Caco-2 (cell line): ENCODE measurements at places on chromosomes 5 and 9.

DNA sequence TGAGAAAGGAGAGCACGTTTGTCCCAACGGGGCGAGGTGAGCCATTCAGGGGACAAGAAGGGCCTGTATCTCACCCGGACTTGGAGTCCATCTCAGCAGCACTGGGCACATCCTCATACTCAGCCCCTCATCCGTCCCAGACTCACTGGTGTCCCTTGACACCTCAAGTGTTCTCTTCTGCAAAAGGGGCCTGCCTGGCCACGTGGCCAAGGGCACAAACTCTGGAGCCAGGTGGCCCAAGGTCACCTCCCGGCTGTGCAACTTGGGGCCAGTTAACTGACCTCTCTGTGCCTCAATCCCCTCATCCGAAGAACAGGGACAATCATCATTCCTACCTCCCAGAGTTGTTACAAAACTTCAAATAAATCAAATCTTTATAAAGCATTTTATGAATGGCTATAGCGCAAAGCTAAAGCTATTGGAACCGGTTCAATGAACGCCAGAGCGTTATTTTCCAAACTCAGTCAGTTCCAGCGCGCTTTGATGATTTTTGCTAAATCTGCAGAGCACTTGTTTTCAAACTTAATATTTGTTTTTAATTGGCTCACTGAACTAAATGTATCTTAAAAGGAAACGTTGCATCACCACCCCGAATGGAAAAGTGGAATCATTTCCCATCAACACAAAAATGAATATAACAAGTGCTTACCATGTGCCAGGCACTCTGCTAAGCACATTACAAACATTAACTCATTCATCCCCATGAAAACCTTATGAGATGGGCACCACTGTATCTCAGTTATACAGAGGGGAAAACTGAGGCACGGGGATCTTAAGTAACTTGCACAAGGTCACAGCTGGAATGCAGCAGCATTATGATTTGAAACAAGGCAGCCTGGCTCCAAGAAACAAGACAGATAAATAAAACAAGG lies 49.3 kb downstream of the DUSP1 start:
- DNase-seq, result no peak

DNA sequence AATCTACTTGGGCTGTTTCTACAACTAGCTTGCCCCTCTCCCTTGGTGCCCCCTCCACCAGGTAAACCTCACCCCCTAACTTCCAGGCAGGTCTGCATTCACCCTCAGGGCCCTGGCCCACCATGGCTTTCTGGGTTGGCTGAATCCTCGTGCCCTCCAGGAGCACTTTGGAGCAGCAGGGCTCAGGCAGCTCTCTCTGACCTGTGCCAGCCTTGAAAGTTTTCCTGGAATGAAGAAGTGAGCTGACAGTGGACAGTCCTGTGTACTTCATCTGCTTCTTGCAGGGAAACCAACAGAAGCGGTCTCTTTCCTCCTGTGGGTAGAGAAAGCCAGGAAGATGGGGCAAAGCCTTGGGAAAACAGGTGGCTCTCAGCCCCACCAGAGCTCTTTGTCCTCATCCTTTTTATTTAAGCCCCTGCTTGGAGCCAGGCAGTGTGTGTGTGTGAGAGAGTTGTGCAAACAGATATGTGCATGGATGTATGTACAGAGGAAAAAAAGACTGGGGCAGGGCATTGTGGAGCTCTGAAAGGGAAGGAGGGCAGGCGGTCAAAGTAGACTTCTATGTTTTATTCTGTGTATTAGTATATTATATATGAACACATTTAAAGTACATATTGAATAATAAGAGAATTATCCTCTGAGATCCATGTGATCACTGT lies 62.3 kb upstream of the SPRY4 start:
- DNase-seq, result no peak

GRCh38 chr9:81720450-81721086 lies 31.2 kb upstream of the TLE1 start:
- no peak for DNase-seq

- no peak for DNase-seq
Measured at GRCh38 chr5:77590347-77590746, 48.2 kb downstream of the OTP start.
